ENCODE measurements at places on chromosomes 7 and 10.

- no peak for DNase-seq
Measured at GRCh38 chr10:110788620-110789385, 82.9 kb upstream of the PDCD4 start.

- no peak for DNase-seq
Measured at GRCh38 chr10:19628767-19629560, 187.3 kb upstream of the PLXDC2 start.

DNA sequence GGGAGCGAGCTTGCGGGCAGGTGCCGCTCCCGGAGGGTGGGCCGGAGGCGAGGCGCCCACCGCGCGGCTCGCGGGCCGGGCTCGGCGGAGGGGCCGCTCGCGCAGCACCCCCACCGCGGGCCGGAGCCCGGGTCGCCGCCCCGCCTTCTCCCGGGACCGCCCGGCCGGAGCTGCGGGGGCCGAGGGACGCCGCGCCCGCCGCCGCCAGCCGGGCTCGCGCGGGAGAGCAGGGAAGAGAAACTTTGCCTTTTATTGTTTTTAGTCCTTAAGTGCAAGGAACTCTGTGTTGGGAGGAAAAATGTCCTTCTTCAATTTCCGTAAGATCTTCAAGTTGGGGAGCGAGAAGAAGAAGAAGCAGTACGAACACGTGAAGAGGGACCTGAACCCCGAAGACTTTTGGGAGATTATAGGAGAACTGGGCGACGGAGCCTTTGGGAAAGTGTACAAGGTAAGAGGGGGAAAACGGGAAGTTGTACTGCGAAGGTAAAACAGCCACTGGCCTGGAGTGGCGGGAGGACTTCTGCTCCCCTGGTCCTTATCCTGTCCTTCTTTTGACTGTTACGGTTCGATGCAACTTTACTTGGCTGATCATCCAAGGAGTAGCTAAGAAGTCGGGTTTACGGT, 620 bp downstream of the SLK start:
- DNase-seq, result no peak

DNA sequence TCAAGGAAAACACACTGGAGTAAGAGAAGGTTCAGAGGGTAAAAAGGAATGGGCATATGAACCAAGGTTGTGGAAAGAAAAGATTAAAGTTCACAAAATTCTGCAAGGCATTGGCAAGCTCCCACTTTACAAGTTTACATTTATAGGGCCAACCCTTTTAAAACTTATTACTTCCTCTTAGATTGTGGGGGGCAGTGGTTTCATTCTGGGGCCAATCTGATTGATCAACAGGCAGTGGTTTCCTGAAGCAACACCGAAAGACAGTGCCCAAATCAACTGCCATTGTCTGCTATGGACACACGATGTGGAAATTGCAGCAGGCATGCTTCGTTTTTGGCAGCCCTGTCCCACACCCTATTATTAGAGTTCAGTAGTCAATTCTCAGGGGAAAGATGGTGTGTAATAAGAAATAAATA, 154.0 kb downstream of the SGMS1 start:
- DNase-seq, result no peak
